Activated gamma-delta T cell treated with Interleukin-2 at 50 U/mL for 16 hours (primary cell): ENCODE measurements at places on chromosomes 5 and 9.
A peak's percentile ranks its signal among the peaks of the same experiment; 100 is the strongest.

DNA sequence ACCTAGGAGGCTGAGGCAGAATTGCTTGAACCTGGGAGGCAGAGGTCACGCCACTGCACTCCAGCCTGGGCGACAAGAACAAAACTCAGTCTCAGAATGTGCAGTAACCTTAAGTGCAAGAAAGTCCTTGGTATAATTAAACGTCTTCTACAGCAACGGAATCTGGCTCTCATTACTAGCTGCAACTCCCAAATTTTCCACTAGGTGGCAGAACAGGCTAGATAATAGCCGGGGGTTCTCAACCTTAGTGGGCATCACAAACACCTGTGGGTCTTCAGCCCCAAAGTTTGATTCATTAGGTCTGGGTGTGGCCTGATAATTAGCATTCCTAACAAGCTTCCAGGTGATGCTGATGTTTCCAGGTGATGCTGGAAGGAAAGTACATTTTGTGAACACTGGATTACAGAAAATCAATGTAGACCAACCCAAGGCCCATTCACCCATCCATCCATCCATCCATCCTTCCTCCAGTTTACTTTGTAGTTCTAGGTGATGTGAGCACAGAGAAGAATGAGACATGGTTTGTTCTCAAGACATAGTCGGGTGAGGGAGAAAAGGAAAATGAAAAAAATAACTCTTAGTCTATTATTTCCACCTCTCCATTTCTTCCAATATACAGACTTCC is 37.3 kb downstream of the FBXW2 start:
- DNase-seq: peak; percentile 71

GRCh38 chr9:122767817-122768216 is 20.9 kb upstream of the OR5C1 start:
- no peak for DNase-seq

- DNase-seq: no peak
These were observed 2051.0 kb downstream of the EFNA5 start for GRCh38 chr5:105619725-105620124.

GRCh38 chr5:56876327-56876726 is 33.1 kb upstream of the SETD9 start:
- DNase-seq: no peak

DNA sequence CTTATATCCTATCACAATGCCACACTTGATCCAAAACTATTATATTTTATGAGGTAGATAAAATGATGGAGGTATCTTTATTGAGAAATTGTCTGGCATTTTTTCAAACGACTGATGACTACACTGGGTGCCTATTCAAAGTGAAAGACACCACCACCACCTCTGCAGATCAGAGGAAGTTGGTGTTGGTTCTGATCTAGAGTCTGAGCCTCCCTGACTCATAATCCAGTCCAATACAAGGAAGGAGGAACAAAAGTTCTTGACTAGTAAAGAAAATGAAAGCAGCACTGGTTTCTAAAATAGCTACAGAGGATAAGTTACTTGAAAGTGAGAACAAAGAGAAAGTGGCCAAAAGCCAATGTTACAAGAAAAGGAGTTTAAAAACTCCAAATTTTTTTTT is 139.9 kb downstream of the RFX3 start:
- no peak for DNase-seq

GRCh38 chr9:130323051-130323745 is 57.6 kb downstream of the HMCN2 start:
- DNase-seq: no peak

GRCh38 chr9:136856079-136856476 is 3.9 kb downstream of the MAMDC4 start:
- no peak for DNase-seq

GRCh38 chr5:4258170-4258569 is 662.5 kb downstream of the IRX1 start:
- no peak for DNase-seq

GRCh38 chr5:33793276-33793675 is 98.5 kb downstream of the ADAMTS12 start:
- DNase-seq: no peak
